ENCODE measurements at places on chromosomes 2 and 18.

- peak; percentile 59 for DNase-seq
These were observed 11.4 kb downstream of the OSGEPL1 start for GRCh38 chr2:189751080-189751658.

- no peak for DNase-seq
These were observed 40.0 kb upstream of the CYBRD1 start for GRCh38 chr2:171482308-171482707.

DNA sequence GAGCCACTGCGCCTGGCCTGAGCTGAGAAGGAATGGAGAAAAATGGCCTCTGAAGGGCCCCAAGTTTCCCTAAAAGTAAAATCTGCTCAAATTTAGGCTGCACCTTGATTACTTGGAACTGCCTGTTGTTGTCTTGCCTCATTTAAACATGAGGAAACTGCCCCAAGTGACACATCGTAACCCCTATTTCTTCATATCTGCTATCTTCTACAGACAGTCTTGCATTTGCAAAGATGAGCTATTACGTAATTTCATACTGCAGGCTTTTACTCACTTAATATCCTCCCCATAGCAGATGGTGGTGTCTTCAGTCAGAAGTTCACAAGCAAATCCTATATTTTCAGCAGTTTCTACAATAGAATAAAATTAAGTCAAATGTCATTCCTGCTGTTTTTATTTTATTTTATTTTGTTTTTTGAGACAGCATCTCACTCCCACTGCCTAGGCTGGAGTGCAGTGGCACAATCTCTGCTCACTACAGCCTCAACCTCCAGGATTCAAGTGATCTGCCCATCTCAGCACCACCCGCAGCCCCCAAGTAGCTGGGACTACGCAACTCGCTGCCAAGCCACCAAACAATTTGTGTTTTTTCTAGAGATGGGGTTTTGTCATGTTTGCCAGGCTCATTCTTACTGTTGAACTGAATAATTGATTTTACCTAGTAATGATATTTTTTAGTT, 45.3 kb upstream of the NARS1 start:
- no peak for DNase-seq

- DNase-seq = no peak
These were observed 6.9 kb downstream of the INHA start for GRCh38 chr2:219578811-219579613.

- peak; percentile 42 for DNase-seq
These were observed 14.2 kb downstream of the SIGLEC15 start for GRCh38 chr18:45839414-45840395.
